GM06990 (cell line): ENCODE measurements at places on chromosomes 4 and X.

DNA sequence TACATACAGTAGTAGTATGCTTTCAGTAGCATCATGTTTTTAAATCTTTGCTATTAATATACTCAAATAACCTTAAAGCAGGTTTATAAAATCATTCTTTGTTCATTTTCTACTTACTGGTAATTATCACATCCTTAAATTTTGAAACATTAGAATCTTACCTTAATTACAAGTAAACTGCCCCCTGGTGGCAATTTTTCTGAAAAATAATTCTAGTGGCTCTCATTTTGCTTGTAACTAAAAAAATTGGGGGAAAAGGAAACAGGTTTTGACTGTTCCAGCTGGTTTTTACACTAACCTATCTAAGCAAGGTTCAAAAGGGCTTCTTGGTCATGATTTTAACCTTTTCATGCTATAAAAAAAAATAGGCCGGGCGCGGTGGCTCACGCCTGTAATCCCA, 18.5 kb upstream of the DCAF4L1 start:
- DNase-seq, result peak; percentile 19

DNA sequence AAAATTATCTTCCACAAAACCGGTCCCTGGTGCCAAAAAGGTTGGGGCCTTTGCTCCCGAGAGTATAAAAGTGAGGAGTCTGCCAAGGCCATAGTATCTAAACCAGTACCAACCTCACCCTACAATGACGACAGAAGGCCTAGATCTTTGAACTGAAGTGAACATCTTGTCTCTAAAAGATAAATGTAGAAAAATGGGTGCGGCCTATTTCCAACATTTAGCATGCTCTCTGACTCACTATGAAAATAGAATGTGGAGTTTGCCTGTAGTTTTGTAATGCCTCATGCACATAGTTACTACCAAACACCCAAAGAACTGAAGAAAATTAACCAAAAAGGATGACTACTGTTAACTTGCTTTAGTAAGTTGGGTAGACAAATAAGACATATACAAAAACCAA, 218.4 kb downstream of the SLITRK2 start:
- DNase-seq, result no peak

- DNase-seq, result no peak
Measured at GRCh38 chrX:9683350-9683749, 82.3 kb downstream of the GPR143 start.

DNA sequence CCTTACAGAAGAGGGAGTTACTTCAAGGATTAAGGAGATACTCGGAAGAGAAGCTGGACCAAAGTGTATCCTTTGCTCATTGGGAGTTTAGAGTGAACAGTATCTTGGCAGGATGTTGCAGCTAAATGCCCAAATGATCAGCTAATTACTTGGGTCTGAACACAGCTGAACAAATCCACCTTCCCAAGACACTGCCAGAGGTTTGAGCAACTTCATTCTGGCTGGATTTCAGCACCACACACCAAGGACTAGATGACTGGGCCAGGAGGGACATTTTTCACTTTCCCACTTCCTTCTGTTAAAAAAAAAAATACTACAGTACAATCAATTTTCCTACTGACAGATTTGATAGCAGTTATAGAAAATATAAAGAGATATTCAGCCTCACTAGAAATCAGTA, 324.6 kb downstream of the MID1IP1 start:
- DNase-seq, result no peak
